ENCODE measurements at places on chromosomes 3 and 15. TPM values are rescaled to one million over a fixed set of nuclear protein-coding genes. Genes with fewer than 3 reads are reported as not detected.

RASL12 gene
- 0.19 TPM for polyA plus RNA-seq

- DNase-seq, result no peak
Observed at GRCh38 chr3:56296361-56296760, 171.9 kb downstream of the ERC2 start.

DNA sequence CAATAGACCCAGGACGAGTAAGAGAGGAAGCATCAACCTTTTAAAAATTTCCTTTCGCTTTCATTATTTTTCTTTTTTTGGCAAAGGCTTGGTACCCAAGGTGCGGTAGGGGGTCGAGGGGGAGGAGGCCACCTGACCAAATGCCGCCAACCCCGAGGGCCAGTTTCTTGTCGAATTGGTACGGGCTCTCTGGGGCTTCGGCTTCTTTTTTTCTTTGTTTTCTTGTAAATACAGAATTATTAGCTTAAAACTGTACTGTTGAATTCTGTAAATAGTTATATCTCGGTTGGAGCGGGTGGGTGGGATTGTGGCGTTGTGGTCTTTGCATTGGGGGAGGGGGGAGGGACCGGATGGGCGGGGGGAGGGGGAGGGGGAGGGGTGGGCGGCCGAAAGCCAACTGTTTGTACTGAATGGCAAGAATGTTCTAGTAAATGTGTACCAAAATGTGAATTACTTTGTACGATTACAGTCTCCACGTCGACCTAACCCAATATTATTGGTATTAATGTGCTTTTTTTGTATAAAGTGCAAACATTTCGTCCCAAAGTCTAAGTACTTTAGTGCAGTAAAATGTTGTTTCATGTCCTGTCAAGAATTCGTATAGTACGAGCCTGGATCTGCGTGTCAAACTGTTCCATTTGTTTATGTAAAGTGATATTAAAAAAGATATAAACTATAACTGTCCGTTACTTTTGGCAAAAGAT lies 4.7 kb downstream of the ZIC1 start:
- no peak for DNase-seq

GRCh38 chr3:61627768-61628185 lies 66.4 kb downstream of the PTPRG start:
- DNase-seq, result peak; percentile 93

RFX7 gene
- polyA plus RNA-seq, result 4.3 TPM

Data from IMR-90 (cell line).